Camera-type eye (tissue), 1 donor: ENCODE measurements at places on chromosomes 4 and X. TPM values are rescaled to one million over a fixed set of nuclear protein-coding genes. Genes with fewer than 3 reads are reported as not detected.

The TSPAN7 gene
- total RNA-seq, result 58.6 TPM

The SSX1 gene
- not detected for total RNA-seq

The C4orf51 gene
- not detected for total RNA-seq

The CXCL3 gene
- total RNA-seq, result 1.5 TPM

The SASH3 gene
- 1.4 TPM for total RNA-seq
